ENCODE measurements at places on chromosomes 5 and 9.

DNA sequence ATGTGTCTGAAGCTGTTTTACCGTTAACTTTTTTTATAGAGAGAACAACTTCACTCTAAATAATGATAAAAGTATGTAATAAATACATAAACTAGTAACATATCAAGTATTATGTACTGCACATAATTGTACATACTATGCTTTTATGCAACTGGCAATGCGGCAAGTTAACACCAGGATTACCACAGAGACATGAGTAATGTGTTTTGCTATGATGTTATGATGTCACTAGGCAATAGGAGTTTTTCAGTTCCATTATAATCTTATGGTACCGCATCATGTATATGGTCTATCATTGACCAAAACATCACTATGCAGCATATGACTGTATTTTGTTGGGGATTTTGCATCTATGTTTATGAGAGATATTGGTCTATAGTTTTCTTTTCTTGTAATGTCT is 326.4 kb upstream of the TARS1 start:
- no peak for DNase-seq

DNA sequence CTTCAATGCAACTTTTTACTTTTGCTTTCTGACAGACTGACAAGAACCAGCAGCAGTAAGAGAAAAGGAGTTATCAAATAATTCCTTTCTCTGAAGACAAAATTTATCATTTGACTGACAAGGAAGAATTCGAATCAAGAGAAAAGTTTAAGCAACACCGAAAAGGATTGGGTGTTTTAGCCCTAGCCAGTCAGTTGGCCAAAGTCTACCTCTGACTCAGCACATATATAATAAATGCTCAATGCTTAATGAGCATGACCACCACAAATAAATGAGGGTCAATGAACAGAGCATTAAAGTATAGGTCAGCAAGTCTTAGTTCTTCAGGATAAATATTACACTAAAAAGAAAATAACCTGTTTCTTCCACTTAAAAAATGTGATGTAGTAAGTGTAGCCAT is 1603.5 kb upstream of the C9orf72 start:
- DNase-seq: no peak

DNA sequence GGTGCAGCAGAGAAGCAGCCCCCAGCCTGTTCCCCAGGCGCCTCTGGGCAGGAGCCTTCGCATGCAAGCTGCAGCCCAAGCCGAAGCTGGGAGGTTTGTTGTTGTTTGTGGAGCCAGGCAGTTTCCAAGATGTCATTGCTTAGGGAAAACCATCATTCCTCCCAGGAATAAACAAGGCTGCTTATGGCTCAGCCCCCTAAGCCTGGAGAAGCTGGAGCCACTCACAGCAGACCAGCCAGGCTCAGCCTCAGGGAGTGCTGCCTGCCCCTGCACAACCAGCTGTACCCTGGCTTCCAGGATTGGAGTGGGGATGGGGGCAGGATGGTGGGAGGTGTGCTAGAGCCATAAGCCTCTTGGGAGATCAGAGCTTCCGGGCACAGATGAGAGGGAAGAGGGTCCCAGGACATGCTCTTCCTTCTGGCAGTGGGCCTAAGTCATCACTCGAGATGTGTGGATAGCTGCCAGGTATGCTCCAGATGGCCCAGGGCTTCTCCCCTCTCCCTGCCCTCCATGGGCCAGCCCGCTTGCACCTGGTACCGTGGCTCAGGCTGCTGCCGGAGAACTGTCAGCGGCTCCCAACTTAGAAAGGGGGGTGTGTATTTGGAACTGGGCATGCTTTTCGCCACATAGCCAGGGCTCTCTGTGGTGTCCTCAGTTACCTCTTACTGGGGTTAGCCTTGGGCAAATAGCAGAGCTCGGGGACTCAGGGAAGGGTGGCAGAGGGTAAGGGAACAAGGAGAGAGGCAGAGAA is 105.2 kb downstream of the RGS3 start:
- DNase-seq: no peak

- DNase-seq: no peak
Measured at GRCh38 chr5:135577421-135577820, 1.4 kb downstream of the CXCL14 start.

- DNase-seq: no peak
Measured at GRCh38 chr5:14597080-14597479, 15.5 kb downstream of the OTULINL start.

DNA sequence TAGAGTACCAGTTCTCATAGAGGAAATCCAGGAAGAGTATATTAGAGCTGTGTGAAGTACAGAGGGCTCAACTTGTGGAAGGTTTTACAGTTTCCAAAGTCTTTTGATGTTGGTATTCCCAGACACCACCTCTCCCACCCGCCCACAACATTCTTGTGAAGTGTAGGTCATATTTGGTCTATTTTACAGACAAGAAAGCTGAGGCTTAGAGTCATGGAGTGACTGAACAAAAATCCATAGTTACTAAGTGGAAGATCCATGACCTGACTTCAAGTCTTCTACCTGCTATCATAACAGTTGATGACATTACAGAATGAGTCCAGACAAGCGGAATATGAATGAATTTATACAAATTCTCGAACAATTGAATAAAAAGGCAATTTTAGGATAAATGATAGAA is 187.1 kb upstream of the RPS23 start:
- no peak for DNase-seq
